ENCODE measurements at places on chromosomes 5 and 9.

DNA sequence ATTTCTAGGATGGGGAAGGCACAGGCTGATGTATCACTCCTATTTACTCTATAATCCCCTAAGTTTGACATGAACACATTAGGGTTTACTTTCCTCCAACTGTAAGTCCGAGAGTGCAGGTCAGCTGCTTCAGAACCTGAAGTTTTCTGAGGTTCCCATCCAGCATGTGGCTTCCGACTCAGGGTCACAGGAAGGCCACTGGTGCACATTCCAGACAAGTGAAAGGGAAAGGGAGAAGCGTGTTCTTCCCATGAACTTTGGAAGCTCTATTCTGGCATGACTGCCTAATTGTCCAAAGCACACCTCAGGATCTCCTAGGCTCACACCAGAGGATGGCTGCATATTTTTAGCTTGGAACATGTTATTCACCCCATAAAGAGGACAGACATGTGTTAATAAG, 602.6 kb downstream of the SEMA5A start:
- DNase-seq, result no peak

GRCh38 chr5:138755084-138755748, 2.0 kb downstream of the CTNNA1 start:
- no peak for DNase-seq

- DNase-seq, result no peak
These were observed 89.6 kb downstream of the EFNA5 start for GRCh38 chr5:107580889-107581820.

DNA sequence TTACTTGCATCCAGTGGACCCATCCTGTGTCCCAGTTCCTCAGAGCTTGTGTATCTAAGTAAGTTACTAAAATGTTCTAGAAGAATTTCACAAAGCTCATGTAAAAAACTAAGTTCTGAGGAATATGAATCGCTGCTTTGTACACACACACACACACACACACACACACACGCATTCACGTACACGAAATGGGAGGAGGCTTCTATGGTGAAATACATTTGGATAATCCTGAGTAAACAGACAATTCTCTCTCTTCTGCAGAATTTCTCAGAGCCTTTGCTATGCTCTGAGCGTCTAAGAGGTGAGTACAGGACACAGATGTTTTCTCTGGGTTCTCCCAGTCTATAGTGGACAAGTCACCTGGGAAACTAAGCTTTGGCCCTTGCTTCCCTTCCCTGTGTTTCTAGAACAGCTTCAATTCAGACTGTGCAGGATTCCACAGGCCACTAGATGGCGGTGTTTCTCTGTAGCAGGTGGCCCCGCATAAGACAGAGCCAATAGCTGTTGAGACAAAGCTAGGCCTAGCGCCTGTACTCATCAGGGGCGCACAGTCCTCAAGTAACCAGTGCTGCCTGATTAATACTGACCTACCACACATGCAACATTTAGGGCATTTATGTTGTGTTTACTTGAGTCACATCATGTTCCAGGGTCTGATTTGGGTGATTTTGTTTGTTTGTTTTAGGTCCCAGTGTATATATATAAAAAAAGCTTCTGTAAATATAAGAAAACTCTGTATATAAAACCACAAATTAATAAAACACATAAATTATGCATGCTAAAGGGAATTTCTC, 114.8 kb downstream of the LIFR start:
- DNase-seq, result peak; percentile 90

GRCh38 chr5:94562327-94562971, 56.0 kb downstream of the KIAA0825 start:
- DNase-seq, result no peak

- peak; percentile 4 for DNase-seq
These were observed 26.1 kb upstream of the MACIR start for GRCh38 chr5:103232393-103232999.

DNA sequence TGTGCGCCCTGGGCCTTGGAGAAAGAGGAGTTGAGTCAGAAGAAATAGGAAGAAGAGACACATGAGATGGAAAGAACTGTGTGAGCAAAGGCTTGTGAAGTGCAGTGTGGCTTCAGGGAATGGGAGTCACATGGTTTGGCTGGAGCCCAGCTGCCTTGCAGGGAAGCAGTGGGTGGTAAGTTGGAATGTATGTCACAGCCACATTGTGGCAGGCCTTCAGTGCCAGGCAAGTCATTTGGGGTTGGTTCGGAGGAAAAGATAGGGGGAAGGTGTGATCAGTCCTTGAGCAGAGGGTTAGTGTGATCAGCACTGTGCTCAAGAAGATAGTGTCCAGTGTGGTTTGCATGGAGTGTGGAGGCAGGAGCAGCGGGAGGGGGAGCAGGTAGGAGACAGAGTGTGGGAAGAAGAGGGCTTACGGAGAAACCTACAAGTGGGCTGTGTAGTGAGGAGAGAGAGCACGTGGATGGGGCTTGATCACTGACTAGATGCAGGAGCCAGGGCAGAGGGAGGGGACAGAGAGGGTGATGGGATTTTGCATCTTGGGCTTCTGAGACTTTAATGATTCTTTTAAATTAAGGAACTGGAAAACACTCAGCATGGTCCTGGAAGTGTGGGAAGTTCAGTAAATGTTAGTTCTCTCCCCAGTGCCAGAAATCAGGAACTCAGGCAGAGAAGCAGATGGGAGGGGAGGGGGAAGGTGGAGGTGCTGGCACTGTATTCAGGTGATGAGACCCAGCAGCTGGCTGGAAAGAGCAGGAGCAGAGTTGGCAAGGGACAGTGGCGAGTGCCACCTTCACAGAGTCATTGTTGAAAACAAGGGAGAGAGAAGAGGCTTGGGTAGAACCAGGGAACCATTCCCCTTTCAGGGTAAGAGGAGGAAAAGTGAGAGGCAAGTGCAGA, 46.6 kb downstream of the ARHGAP26 start:
- DNase-seq, result peak; percentile 54

- no peak for DNase-seq
These were observed 72.6 kb downstream of the FGF1 start for GRCh38 chr5:142613271-142613671.

DNA sequence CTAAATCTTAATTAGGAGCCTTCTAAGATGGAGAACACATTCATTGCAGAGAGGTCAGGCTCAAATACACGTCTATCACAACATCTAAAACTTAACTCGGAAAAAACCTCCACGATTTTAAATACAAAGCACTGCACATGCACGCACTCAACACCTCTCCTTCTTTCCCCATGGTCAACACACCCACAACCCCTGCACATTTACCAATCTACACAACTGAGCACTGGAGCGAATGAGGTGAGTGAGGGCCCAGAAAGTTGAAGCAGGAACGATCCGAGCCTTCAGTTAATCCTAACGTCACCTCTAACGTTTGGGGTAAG, 278 bp upstream of the NIPSNAP3A start:
- DNase-seq, result no peak

DNA sequence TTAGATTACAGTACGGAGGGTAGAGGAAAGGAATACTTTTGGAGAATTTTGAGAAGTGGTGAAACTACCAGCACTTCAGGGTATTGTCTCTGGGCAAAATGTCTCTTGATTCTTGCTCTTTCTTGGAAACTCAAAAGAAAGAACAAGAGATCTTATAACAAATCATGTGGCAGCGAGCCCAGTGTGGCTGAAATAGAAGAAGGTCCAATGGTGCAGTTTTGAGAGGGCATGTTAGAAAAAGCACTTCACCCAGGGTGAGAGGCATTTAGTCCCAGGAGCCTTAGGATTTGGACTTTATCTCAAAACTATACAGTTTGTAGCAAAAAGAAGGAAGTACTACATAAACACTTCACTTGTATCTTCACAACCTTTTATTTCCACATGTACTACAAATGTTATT, 39.4 kb downstream of the NNT start:
- no peak for DNase-seq

- no peak for DNase-seq
These were observed 9.5 kb upstream of the BARHL1 start for GRCh38 chr9:132572921-132573320.

DNA sequence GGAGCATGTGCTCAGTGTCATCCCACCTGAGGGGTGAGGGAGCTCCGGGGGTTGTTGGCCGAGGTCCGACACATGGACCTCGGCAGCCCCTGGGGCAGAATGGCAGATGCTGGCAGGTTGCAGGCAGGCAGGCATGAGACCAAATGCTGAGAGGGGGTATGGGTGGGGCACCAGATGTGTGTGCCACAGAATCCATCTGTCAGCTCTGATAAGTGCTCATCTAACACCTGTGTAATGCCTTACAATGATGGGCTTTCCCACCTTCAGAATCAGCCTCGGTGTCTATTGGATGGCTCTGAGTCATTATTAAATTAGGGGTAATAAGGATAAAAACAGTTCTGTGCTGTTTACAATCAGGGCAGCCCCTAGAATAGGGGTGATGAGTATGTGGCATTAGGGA, 73.1 kb upstream of the SAP30L start:
- no peak for DNase-seq

GRCh38 chr9:73152543-73152844, 829 bp downstream of the ANXA1 start:
- DNase-seq, result no peak

DNA sequence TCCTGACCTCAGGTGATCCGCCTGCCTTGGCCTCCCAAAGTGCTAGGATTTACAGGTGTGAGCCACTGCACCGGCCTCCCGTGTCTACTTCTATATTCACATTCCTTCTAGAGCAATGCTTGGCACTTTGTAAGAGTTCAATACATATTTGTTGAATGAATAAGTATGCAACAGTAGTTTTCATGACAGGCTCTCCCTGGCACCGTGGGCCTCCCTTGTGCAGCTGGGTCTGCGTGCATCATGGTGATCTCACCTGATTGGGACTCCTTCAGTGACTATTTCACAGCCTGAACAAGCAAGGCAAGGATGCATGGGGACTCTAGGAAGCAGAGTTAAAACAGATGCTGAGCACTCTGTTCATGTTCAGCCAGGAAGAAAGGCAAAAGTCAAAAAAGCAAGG, 6.8 kb upstream of the ZBTB34 start:
- no peak for DNase-seq

DNA sequence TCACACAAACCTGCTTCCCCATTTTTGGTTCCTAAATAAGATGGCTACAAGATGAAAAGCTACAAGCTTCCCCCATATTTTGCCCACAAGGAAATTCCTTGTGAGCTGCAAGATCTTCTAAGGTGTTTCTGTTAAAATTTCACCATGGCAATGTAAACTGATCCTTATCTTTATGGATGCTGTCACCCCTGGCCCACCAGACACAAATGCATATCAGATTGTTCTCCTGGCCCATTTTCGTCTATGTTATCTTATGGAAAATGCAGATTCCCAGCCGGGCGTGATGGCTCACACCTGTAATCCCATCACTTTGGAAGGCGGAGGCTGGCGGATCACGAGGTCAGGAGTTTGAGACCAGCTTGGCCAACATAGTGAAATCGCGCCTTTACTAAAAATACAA, 65.1 kb upstream of the IL6ST start:
- DNase-seq, result no peak

DNA sequence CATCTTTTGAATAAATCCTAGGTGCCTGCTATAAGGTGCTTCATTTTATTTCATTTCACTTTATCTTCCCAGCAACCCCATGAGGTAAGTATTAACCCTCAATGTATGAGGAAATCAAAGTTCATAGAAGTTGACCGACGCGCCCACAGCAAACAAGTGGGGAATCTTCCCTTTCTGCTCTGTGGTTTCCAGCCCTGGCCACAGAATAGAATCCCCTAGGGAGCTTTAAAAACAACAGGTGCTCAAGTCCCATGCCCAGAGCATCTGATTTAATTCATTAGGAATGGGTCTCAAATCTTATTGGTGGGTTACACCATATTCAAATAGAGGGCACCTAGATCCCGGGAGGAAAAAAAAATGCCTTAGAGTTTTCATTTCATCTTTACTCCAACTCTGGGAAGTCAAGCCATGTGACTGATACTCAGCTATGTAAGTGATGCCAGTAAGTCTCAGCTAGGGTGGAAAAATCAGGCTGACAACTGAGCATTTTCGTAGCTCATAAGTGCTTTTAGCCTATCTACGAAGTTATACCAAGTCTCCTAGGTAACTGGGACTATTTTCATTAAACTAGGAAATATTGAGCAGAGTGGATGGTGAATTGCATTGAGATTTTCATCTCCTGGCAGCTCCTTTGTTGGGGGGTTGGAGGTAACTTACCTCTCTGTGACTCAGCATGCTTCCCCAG, 353.4 kb upstream of the SLC30A5 start:
- DNase-seq, result no peak

DNA sequence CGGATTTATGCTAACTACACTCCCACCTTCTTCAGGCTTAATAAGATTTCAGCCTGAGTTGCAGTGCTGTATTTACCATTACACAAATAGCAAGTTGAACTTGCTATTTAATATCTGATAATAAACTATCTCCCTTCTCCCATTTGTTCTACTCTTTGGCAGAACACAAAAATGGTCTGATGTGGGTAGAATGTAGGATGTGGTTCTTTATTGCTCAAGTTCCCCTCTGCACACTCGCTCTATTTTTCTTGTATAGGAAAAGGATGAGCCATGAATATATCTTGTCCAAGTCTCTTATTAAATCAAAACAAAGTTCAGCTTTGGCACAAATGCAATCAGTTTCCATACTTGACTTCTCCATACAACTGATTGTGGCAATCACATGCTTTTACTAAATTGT, 37.2 kb upstream of the KIF2A start:
- no peak for DNase-seq

DNA sequence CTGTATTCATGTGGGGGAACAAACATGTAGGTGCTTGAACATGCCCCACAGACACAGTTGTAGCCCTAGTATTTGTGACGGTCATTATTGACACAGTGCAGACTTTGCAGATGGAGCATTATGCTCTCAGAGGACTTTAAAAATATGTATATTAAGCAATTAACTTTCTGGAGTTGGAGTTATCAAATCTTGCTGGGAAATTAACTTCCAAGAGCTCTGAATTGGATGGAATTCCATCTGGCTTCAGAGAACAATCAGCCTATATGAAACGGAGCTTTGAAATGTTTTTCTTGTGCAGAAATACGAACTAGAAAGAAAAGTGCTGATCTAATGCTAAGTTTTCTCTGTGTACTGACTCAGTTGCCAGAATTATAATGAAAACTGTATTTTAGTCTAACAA, 50.9 kb upstream of the FSD1L start:
- no peak for DNase-seq

- no peak for DNase-seq
These were observed 6.6 kb upstream of the FAT2 start for GRCh38 chr5:151597749-151598148.

GRCh38 chr9:115349542-115349941, 231.6 kb upstream of the TNC start:
- DNase-seq, result no peak

- DNase-seq, result no peak
These were observed 51.1 kb downstream of the BARX1 start for GRCh38 chr9:93903886-93904648.

DNA sequence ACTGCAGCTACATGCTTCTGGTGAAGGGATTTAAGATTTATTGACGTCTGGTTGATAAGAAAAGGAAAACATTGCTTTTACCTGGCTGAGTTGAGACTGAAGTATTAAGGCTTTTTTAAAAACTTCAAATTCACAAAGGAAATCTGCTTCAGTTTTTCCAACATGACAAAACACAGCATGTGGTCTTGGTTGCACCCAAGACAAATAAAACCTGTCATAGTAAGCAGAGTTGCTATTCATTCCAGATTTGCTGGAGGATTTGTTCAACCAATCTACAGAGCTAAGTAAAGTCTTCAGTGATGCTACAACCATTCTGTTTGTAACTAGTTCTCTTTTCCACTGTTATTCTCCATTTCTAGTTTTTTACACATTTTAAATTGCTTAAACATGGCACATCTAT, 11.3 kb downstream of the C5orf63 start:
- peak; percentile 28 for DNase-seq

Data from NCI-H345 (cell line).